ENCODE measurements at places on chromosomes 6 and 20.

- DNase-seq, result peak; percentile 55
Observed at GRCh38 chr6:37822851-37823682, 3.5 kb downstream of the ZFAND3 start.

- no peak for DNase-seq
Observed at GRCh38 chr6:16837217-16837972, 76.1 kb upstream of the ATXN1 start.

DNA sequence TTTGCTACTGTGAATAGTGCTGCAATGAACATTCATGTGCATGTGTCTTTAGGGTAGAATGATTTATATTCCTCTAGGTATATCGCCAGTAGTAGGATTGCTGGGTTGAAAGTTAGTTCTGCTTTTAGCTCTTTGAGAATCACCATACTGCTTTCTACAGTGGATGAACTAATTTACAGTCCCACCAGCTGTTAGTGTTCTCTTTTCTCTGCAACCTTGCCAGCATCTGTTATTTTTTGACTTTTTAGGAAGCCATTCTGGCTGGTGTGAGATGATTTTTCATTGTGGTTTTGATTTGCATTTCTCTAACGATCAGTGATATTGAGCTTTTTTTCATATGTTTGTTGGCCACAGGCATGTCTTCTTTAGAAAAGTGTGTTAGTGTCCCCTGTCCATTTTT lies 40.0 kb downstream of the PLG start:
- DNase-seq, result no peak

- DNase-seq, result no peak
Observed at GRCh38 chr20:58553841-58554240, 38.6 kb upstream of the APCDD1L start.

DNA sequence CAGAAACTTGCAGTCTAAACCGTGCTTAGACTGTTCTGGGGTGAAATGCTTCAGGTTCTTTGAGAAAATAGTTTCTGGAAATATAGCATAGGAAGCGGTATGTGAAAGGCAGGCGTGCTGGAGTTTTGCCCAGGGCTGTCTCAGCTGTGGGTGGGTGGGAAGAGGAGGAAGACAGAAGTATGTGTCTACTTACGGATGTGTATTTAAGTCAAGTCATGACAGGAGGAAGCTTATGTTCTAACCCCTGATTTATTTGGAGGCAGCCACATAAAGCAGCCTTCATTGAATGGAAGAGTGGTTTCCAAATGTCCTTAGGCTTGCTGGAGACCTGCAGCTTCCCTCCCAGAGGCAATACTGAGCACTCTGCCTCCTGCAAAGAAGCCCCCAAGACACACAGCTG lies 345.8 kb upstream of the PRND start:
- DNase-seq, result peak; percentile 5

- no peak for DNase-seq
Observed at GRCh38 chr6:135114355-135115145, 59.9 kb upstream of the HBS1L start.

DNA sequence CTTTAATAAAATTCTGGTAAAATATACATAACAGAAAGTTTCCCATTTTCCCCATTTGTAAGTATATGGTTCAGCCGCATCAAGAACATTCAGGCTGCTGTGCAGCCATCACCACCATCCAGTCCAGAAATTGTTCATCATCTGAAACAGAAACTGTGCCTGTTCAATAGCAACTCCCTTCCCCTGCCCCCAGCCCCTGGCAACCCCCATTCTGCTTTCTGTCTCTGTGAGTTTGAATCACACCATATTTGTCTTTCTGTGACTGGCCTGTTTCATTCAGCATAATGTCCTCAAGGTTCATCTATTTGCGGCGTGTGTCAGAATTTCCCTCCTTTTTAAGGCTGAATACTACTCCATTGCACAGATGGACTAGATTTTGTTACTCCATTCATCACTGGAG lies 19.1 kb downstream of the VSTM2L start:
- no peak for DNase-seq

DNA sequence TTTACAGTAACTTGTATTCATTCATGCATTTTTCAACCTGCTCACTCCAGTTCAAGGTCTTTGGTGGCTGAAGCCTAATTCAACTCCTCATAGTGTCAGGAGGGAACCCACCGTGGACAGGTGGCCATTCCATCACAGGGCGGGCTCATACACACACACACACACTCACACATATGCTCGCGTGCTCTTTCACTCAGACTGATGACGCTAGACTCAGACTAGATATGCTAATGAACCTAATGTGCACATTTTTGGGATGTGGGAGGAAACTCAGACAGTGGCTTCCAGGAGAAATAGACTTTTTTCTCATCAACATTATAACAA lies 56.7 kb downstream of the TRIM27 start:
- DNase-seq, result peak; percentile 9

DNA sequence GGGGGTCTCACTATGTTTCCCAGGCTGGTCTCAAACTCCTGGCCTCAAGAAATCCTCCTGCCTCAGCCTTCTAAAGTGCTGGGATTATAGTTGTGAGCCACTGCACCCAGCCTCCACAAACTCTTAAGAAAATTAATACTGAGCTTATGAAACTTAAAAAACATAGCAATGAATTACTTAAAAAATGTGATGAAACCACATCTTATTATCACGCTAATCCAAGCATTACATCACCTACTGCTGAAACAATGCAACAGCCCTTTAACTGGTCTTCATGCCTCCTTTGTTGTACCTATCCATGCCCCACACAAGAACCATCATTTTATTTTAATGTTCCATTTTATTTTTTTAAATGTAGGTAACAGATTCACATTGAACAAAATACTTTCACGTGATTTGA lies 24.9 kb downstream of the SESN1 start:
- DNase-seq, result peak; percentile 55

GRCh38 chr20:19765266-19765665 lies 7.2 kb downstream of the RIN2 start:
- no peak for DNase-seq

DNA sequence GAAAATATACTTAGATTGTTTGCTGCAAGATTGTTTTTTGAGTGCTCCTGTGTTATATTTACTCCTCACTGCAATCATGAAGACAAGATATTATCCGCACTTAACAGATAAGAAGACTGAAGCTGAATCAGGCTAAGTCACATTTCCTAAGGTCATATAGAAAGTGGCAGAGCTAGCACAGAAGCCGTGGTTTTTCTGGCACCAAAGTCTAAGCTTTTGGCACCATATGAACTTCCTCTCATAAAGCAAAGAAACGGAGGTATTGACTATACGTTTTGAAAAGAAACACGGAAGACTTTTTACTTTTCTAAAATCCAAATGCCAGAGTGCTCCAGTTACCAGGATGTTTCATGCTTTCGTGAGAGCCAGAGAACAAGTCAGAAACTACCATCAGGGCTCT lies 9.3 kb upstream of the DTD1 start:
- DNase-seq, result no peak

GRCh38 chr6:123986938-123987337 lies 183.3 kb downstream of the NKAIN2 start:
- no peak for DNase-seq

DNA sequence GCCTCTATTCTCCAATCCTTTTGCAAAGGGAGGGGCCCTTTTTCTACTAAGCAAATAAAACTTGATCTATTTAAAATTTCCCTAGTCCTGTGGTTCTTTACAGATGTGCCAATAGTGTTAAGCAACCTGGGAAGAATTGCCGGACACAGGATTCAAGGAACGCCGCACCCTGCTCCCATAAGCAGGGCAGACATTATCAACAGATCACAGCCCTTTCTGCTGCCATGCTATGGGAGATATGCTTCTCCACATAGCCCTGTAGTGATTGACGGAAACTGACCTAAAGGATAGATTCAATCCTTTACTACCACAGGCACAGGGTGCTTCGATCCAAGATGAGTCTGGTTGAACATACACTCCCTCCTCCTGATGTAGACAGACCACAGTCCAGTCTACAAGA lies 118.4 kb upstream of the TRAF3IP2 start:
- no peak for DNase-seq

DNA sequence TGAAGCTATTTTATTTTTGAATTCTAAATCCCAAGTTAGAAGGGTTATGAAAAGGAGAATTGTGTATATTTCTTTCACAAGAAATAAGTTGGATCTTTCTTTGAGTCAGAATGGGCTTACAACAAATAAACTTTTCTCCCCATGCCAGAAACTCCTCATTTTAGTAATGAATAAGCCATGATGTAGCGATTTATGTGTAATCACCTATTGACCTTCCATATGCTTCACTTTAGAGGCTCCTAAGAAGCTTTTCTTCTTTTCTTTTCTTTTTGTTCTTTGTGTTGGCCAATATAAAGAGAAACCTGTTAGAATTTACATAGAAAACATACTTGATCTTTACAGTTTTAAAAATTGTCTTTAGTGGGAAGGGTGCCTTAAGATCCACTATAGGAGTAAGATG lies 370.2 kb downstream of the UTRN start:
- DNase-seq, result no peak

DNA sequence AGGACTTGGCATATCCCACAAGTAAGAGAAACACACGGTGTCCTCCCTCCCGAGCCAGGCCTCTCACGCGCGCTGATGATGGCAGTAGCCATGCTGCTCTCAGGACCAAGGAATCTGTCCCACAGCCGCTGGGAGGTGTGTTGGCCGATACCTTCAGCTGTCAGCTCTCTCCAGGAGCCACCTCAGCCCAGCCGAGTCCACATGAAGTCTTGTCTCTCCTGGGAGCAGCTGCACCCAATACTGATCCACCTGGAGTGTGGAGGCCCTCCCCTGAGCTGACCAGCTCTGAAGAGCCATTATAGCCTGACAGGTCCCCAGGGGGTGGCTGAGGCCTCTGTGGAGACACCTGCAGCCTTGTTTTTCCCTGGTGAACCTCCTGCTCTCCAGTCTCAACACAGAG lies 23.8 kb upstream of the NXT1 start:
- no peak for DNase-seq

DNA sequence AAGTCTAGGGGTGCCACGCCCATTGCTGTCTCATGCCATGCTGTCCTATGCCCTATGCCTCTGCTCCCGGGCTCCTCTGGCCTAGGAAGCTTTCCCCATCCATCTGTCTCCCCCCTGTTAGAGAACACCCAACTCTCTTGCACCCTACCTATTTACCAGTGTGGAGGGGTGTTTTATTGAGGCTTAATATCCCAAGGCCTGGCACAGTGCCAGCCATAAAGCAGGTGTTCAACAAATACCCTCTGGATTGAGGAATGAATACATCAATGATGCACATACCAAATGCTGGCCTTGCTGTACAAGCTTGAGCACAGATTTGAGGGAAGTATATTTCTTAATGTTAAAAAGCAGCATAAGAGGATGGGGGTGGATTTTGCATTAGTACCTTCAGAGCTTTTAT lies 38.3 kb downstream of the METTL24 start:
- DNase-seq, result no peak

GRCh38 chr20:34175879-34176278 lies 63.8 kb upstream of the EIF2S2 start:
- no peak for DNase-seq

GRCh38 chr6:129662406-129662766 lies 47.6 kb downstream of the ARHGAP18 start:
- no peak for DNase-seq

- peak; percentile 77 for DNase-seq
Observed at GRCh38 chr6:138662471-138662870, 111.1 kb upstream of the CCDC28A start.

DNA sequence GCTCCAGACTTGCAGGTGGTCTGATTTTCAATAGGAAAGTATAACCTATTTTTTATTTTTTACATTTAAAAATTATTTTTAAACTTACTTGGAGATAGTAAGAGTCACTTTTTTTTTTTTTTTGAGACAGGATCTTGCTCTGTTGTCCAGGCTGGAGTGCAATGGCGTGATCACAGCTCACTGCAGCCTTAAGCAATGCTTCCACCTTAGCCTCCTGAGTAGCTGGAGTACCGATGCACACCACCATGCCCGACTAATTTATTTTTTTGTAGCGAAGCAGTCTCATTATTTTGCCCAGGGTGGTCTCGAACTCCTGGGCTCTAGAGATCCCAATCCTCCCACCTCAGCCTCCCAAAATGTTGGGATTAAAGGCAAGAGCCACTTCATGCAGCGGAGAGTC lies 84.8 kb upstream of the RALY start:
- DNase-seq, result no peak

- DNase-seq, result no peak
Observed at GRCh38 chr6:53750052-53750650, 44.7 kb upstream of the LRRC1 start.

- peak; percentile 87 for DNase-seq
Observed at GRCh38 chr6:108874470-108875160, 26.4 kb downstream of the ARMC2 start.

DNA sequence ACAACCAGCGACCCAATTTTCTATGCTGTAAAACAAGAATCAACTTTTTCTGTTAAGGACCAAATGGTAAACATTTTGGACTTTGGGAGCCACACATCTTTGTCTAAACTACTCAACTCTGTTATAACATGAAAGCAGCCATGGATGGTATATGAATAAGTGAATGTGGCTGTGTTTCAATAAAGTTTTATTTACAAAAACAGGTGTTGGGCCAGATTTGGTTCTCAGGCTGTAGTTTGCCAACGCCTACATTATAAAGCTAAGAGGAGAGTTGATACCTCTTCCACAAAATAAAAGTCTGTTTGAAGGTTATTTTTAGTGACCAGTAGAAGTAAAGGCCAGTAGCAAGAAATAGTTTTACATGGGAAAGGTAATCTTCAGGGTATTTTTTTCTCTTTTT lies 60.4 kb upstream of the SDHAF4 start:
- DNase-seq, result no peak

DNA sequence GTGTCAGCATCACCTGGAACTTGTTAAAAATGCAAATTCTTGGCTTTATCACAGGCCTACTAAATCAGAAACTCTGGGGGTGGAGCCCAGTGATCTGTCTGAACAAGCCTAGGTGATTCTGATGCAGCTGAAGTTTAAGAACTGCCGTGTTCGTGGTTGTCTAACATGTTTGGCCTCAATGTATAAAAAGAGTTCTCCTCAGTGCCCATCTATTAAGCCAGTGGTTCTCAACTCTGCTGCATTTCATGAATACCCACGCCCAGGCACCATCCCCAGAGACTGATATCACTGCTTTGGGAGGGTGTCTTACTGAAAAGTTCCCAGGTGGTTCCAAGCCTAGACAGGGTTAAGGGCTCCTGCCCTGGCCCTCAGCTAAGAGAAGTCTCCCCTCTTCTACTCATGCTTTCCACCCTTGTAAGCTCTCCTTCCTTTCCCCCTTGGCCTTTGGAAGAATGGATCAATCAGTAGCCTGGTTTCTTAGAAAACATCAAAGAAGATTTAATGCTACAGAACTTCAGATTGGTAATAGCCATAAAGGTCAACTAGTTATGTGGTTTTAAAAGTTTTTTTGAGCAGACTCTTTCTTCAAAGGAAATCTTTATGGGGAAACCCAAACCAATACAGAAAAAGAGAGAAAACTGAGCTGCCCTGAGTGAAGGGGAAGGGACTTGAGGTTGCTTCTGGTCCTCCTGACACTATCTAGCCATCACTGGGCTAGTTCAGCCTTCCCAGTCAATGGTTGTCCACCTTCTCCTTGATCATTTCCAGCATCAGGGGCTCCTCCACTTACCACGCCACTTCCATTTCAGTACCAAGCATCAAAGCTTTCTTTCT lies 38.9 kb upstream of the TNFAIP3 start:
- no peak for DNase-seq

GRCh38 chr6:44339763-44340625 lies 2.5 kb upstream of the SPATS1 start:
- no peak for DNase-seq

GRCh38 chr20:64090165-64090564 lies 6.0 kb upstream of the LKAAEAR1 start:
- no peak for DNase-seq
